Stimulated activated CD8-positive, alpha-beta memory T cell treated with anti-CD3 and anti-CD28 coated beads, Interleukin-15, amount 100 ng/mL, for 48 hours (primary cell): ENCODE measurements at places on chromosomes 7 and 10.

DNA sequence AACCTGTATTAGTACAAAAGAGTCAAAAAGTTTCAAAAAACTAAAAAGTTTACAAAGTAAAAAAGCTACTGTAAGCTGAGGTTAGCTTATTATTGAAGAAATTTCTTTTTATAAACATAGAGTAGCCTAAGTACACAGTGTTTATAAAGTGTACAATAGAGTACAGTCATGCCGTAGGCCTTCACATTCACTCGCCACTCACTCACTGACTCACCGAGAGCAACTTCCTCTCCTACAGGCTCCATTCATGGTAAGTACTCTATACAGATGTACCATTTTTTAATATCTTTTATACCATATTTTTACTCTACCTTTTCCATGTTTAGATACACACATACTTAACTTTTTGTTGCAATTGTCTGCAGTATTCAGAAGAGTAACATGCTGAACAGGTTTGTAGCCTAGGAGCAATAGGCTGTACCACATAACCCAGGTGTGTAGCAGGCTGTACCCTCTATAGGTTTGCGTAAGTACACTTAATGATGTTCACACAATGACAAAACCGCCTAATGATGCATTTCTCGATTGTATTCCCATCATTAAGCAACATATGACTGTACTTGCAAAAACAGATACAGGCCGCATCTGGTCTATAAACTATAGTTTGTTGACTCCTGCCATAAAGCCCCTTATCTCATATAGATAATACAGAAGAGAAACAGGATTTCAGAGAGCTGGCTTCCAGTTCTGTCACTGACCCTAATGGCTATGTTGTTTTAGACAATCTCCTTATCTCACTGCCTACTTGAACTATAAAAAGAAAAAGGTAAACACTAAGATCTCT, 438.8 kb downstream of the HTR7 start:
- no peak for DNase-seq

GRCh38 chr10:77978360-77978759, 51.0 kb downstream of the POLR3A start:
- DNase-seq, result no peak

DNA sequence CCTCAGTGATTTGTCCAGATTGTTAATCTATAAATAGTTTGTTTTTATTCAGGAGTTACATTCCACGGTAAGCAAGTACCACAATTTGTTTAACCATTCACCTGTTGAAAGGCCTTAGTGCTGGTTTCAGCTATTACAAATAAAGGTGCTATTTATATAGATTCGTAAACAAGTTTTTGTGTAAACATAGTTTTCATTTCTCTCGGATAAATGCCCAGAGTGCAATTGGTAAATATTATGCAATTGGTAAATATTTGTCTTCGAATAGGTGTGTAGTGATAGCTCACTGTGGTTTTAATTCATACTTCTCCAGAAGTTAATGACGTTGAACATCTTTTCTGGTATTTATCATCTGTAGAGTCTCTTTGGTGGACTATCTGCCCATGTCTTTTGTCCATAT, 76.4 kb upstream of the RSU1 start:
- DNase-seq, result no peak

GRCh38 chr7:157399086-157399687, 62.4 kb downstream of the DNAJB6 start:
- DNase-seq, result no peak

- DNase-seq, result peak; percentile 30
Measured at GRCh38 chr7:127708788-127709187, 56.8 kb downstream of the SND1 start.

DNA sequence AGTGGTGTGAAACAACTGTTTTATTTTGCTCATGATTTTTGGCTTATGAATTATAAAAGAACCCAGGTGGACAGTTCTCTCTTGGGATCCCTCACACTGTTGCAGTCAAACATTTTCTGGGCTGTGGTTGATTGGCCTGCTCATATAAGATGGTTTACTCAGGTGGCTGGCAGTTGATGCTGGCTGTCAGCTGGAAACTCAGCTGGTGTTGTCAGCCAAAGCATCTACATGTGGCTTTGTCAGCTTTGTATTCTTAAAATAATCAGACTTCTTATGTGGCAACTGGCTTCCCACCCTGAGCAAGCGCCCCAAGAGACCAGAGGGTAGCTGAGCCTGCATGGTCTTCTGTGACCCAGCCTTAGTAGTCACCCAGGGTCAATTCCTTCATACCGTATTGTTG, 534.7 kb downstream of the NRG3 start:
- no peak for DNase-seq

- no peak for DNase-seq
Measured at GRCh38 chr10:34403512-34403911, 411.6 kb downstream of the PARD3 start.

DNA sequence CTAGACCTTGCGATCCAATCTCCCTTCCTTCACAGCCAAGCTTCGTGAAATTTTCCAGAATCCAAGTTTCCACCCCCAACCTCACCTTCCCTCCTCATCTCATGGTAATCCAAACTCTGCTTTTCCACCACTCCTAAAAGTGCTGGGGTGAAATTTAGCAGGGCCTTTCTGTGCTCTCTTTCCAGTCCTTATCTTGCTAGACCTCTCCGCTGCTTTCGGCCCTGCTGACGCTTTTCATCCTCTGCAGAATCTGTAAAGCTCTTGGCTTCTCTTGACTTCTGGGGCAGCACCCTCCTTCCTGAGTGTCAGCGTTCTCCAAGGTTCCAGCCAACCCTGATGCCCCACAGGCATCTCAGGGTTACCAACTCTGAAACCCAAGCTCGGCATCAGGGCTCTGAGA, 7.7 kb downstream of the PLAC9 start:
- no peak for DNase-seq

GRCh38 chr7:150800581-150801241, at the start of gene TMEM176A:
TSS of gene TMEM176A (plus strand) at chr7:150800769. CDS start at chr7:150801551, 782 bp downstream.
- no peak for DNase-seq

- no peak for DNase-seq
Measured at GRCh38 chr10:25176421-25176968, 1.7 kb downstream of the GPR158 start.

DNA sequence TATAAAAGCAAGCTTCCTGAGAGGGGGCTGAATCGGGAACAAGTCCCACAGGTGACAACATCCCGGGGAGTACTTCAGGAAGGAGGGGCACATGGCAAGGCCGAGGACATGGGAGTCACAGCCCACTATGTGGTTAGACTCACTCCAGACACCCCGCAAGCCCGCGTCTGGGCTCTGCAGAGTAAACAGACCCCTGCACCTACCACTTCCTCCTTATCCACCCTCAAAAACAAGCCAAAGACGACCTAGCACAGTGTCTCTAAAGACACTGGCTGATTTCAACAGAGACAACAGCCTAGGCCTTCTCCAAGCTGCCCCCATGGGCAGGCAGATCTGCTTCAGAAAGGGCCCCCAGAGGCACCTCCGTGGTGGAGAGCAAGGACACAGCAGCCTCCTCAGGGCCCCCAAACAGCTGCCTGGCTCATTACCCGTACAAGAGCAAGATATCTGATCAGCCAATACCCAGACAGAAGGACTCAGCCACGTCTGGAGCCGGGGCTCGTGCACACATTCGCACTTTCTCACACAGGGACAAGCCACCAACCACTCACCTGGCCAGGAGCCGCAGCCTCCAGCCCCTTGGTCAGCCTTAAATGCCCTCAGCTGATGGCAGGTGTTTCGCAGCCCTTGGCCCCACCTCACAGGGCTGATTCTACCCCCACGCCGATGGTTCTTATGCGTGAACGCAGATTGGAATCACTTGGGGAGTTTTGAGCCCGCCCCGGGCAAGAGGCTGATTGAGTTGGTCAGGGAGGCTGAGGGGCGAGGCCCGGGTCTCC, 10.7 kb upstream of the KPNA7 start:
- no peak for DNase-seq

DNA sequence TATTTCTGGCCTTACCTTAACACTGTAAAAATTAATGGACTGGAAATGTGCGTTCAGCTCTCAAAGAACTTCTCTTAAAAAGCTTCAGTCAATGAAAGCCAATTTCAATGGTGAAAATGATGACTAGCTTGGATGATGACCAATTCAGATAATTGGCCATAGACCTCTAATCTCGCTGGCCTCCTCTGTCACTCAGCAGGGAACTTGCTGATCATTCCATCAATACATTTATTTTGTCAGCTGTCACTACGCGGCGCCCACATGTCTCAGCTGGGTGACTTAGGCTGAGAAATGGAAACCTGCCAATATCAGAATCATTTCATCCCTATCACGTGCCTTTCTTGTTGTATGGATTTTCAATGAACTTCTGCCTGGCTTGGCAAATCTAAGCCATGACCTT, 673.0 kb upstream of the AUTS2 start:
- DNase-seq, result no peak
